ENCODE measurements at places on chromosomes 7 and 10.
A peak's percentile ranks its signal among the peaks of the same experiment; 100 is the strongest.

- peak; percentile 14 for DNase-seq
These were observed 111.7 kb upstream of the COBL start for GRCh38 chr7:51428217-51428887.

DNA sequence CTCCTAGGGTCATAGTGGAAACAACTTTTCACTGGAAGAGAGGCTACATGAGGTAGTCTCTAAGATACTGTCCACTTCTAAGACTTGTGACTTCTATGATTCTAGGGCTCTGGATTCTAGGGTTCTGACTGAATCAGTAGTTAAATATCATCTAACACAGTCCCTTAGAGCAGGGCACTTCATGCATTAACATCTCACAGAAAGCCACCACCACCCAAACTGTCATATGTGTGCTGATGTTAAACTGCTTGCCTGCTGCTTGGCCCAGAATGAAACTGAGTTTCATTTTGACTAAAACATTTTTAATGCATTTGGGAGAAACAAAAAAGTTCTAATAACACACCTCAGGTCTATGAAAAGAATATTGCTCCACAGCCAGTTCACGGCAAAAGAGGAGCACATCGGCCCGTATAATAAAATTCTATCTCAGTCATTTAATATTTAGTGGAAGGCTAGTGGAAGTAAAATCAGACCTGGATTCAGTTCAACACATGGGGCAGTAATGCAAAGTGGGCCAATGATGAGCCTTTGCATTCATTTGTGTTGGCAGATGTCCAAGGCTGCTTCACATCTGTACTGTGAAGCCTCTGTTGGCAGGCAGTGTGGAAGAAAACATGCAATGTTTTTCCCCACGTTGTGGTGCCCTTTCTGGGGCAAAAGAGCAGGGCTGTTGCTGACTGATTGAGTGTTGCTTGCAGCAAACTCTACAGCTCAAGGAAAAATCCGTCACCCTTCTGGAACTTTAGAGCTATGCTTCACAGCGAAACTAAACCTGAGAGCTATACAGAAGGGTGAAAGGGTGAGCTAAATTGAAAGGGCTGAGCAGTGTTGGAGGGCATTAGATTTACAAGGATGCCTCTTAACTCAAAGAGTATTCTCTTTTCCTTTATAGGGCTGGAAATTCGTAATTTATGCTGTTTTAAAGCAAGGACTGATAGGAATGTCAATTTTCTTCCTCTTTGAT is 33.5 kb upstream of the AUTS2 start:
- DNase-seq = no peak

DNA sequence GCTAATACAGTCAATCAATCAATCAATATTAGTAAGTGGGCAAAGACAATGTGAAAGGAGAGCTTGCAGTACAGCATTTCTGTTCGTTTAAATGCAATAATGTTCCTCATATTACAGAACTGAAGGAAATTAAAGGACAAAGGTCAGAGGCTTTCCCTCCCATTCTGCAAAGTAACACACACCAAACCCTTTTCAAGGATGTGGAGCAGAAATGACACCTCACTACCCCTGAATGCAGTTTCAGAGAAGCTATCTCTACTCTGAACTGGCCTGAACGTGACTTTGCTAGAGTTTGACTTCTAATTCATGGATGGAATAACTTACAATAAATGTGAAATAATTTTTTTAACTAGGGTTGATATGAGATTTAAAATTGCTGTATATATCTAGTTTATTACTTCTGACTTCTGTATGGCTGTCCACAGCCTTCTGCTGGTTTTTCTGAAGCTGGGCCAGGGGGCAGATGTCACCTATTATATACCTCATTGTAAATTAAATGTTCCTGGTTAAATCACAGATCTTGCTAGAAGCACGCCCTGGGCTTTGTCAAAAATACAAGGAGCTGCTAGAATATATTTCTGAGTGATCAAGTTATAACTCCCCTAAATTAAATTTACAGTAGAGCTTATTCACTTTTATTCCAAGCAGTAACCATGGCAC is 156.9 kb upstream of the C7orf33 start:
- no peak for DNase-seq

- no peak for DNase-seq
These were observed 3.4 kb downstream of the CDK1 start for GRCh38 chr10:60781661-60782060.

- DNase-seq = no peak
These were observed 117.6 kb downstream of the NRP1 start for GRCh38 chr10:33216661-33217427.

GRCh38 chr7:117669818-117670217 is 190.0 kb downstream of the CFTR start:
- DNase-seq = no peak

- DNase-seq = no peak
These were observed 5.6 kb upstream of the PKD1L1 start for GRCh38 chr7:47953822-47954221.

GRCh38 chr10:43855667-43856210 is 207.1 kb upstream of the ZNF32 start:
- DNase-seq = no peak

DNA sequence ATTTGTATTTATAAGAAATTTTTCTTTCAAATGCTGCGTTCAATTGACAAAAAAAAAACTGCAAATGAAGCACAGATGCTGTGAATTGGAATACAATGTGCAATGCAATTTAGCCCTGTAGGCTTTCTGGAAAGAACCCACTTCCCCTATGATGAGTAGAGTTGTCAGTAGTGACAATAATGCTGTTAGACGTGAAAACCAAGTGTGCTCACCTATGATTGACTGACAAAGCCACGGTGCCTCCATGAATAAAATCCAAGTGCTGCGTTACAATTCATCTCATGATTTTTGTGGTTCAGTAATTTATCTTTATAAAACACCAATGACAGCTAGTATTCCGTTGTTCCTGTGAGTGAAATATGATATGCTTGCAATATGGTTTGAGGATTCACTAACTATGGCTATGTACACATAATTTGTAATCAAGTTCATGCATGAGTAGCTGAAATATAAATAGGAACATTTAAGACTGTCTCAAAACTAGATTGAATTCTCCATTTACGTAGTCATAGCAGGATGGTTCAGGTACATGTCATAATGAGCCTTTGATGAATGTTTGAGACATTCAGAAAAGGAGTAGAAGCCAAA is 1160.3 kb downstream of the CNTNAP2 start:
- no peak for DNase-seq

All from kidney capillary endothelial cell (primary cell).